ENCODE measurements at places on chromosomes 2 and 18.

DNA sequence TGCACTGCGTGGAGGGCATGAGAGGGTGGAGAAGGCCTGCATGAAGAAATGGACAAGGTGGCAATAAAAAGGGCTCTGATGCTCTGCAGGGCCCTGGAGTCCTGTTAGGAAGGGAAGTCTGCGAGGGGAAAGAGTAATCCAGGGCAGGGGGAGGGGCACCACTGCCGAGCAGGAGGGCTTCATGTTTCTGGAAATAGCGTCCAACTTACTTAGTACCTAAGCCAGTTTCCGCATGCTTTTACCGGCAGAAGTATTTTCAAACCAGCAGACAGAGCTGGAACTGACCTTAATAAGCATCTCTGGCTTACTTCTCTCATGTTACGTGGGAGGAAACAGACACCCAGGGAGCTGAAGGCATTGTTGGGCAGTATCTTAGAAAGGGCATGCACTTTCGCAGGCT, 156.7 kb downstream of the GALNT14 start:
- no peak for DNase-seq

DNA sequence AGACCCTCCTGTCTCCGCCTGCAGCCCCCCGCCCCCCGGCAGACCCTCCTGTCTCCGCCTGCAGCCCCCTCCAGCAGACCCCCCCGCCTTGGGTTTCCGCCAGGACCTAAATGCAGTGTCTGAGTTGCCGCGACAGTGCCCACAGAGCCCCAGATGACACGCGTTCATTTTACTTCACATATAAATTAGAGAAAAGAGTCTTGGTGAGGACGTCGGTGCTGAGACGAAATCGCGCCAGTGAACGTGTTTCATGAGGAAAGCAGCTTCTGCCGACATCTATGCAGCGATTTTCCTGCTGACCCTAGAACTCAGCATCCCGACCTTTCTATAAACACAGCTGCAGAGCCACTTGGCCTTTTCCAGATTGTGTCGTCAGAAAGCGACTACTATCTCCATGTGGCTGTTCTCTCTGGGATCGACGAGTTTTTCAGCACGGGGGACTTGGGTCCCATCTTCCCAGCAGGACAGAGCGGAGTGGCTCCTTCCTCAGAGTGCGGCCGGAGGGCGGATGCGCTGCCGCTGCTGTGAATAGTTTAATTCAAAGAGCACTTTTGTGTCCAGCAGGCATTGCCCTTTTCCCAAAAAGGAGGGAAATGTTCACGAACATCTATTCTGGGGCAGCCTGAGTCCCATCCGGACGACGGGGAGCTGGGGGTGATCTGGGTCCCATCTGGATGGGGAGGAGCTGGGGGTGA, 136.7 kb downstream of the NFATC1 start:
- no peak for DNase-seq

DNA sequence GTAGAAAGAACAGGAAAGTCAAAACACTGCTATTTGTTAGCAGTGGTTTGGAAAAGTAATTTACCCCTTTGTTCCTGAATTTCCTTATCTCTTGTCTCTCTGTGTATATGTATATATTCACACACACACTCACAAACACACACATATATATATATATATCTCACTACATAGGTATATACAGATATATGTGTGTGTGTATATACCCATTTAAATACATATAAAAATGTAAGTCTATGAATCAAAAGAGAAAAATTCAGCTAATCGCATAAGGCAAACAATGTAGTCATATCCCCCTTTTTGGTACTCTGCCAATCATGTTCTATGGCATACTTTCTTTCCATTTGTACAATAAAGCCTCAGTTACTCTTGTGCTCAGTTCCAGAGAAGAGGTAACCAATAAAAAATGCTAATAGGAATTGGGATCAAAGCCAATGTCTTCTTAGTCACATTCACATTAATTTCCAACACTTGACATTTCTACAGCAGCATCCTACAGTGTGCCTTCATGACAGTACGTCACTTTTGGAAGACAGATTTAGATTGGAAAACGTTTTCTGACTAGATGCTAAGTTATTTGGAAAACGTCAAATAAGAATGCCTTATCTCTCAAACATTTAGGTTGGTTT, 94.6 kb downstream of the MC4R start:
- no peak for DNase-seq

DNA sequence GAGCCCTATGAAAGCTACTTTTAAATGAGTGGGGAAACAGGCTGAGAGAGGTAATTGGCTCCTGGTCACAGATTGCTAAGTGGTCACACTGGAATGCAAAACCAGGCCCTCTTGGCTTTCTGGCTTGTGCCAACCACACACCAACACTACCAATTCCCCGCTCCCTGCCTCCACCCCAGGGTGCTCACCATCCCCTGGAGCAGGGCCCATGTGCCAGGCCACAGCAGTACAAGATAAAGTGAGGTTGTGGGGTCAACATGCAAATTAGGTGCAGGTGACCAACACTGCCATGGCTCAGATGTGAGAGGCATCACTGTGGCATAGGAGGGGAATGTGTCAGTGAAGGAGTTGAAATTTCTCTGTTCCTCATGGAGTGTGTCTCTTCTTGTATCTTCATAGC, 312.5 kb downstream of the MYCN start:
- DNase-seq: no peak

DNA sequence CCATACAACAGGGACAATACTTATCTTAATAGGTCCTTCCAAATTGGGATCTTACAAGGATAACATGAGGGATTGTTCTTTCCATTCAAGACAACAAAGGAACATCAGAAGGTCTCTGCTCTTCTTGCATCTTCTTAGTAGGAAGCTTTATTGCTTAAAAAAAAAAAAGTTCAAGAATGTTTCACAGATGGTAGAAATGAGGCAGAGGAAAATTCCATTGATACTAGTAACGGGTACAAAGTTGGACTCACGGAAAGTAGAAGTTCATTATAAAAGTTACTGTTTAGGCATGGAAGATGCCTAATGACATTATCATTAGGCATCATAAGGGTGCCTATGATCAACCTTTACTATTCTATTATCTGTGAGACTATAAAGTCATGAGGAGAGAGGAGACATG, 136.2 kb downstream of the LAMA3 start:
- no peak for DNase-seq

DNA sequence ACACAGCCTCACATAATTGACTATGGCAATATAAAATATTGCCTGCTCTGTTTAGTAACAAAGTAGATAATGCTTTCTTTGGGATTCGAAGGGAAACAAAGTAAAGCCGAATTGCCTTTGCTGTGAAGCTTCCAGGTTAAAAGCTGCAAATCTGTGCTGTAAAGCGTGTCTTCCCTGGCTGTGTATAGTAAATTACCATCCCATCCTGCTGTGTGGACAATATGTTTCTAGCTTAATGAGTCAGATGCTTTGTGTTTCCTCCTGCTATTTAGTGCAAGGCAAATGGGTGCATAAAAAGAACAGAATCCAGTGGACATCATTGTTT, 265.1 kb downstream of the SOCS6 start:
- no peak for DNase-seq

DNA sequence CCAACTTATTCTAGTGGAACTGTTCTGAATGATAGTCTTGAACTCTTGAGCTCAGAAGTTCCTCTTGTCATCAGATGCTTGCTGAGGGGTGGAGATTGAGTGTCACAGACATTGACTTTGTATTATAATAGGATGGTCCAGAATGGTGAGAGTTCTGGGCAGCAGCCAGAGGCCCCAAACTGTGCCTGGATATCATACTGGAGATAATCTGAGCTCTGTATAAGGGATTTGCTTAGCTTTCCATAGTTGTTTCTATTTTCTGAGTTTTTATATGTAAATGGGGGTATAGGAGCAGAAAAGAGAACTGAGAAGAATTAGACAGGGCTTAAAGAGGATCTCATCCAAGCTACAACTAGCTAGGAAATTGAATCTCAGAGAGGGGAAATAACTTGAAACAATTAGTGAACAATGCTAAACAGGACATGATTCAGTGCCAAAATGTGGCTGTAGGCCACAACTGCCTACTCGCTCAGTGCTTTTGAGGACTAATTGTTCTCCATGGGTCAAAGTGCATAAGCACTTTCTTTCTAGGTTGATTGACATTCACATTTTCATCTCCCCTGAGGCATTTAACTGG, 10.1 kb upstream of the LCLAT1 start:
- DNase-seq: peak; percentile 79

DNA sequence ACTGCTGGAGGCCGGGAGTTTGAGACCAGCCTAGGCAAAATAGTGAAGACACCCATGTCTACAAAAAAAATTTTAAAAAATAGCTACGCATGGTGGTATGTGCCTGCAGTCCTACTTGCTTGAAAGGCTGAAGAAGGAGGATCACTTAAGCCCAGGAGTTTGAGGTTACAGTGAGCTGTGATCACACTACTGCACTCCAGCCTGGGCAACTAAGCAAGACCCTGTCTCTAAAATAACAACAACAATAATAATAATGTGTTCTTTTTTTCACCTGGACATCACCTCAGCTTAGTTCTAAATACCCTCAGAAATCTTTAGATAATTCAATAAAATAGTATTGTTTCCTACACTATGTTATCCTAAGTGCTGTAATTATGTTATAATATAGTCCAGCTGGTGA, 397.1 kb upstream of the ZNF804A start:
- no peak for DNase-seq

GRCh38 chr2:10398496-10398895, 49.6 kb downstream of the ODC1 start:
- no peak for DNase-seq
